ENCODE measurements at places on chromosomes 5 and 9. TPM values are rescaled to one million over a fixed set of nuclear protein-coding genes. Genes with fewer than 3 reads are reported as not detected.

GLDC gene
- total RNA-seq: 0.27 TPM

PTRH1 gene
- total RNA-seq: 21.6 TPM

IL5 gene
- not detected for total RNA-seq

LRRTM2 gene
- total RNA-seq: not detected

PCDHB5 gene
- total RNA-seq: not detected

TRUB2 gene
- 104 TPM for total RNA-seq

CNTLN gene
- total RNA-seq: 0.04 TPM

GMCL2 gene
- not detected for total RNA-seq

GPRIN1 gene
- 10.7 TPM for total RNA-seq

FXN gene
- total RNA-seq: 39.5 TPM

DNA sequence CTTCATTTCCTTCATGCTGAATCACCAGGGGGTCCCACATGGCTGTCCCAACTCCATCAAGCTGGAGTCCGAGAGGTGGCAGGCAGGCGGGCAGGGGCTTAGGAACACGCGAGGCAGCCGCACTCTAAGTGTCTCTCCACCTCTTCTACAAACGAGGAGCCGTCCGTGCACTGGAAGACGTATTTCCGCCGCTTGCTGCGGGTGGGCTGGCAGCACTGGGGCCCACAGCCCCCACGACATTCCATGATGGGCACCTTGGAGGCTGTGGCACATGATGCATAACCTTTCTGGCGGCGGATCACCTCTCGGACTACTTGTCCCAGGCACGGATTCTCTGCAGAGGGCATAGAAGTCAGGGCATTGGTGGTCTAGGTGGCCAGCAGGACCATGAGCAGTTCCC is 87.2 kb upstream of the PANK3 start:
- H3K36me3 ChIP-seq: no peaks in the 10 kb centered on the region
- H3K27me3 ChIP-seq: peaks cover 32% of the 10 kb centered on the region
- peaks cover 5% of the 10 kb centered on the region for H3K4me1 ChIP-seq
- H3K4me3 ChIP-seq: no peak overlapping the region

GRCh38 chr5:116626945-116627679 is 52.5 kb upstream of the SEMA6A start:
- DNase-seq: no peak
- no peak overlapping the region for H3K27ac ChIP-seq
- H3K27me3 ChIP-seq: no peaks in the 10 kb centered on the region

GRCh38 chr5:95935553-95936100 is 26.0 kb downstream of the ELL2 start:
- H3K4me1 ChIP-seq: peaks cover 9% of the 10 kb centered on the region
- no peaks in the 10 kb centered on the region for H3K27me3 ChIP-seq
- H3K4me3 ChIP-seq: no peak overlapping the region
- no peak overlapping the region for H3K27ac ChIP-seq

DNA sequence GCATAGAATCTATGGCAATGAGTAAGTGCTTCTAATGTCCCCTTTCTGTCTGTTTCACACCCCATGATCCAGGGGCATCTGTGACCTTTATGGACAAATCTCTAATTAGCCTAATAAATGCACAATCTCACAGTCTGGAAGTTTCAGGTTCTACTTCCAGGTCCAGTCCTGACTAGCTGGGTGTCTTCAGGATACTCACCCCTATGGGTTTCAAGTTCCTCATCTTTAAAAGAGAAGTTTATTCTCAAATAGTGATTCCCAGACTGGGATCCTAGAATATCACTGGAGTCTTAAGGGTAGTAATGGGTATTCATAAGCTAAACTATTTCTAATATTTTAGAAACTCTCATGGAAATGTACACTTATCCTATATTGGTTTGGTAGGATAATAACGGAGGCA is 77.2 kb upstream of the ABCA1 start:
- no peak overlapping the region for H3K4me3 ChIP-seq
- H3K27ac ChIP-seq: no peak overlapping the region
- no peak for DNase-seq
- no peaks in the 10 kb centered on the region for H3K27me3 ChIP-seq

- H3K4me1 ChIP-seq: no peaks in the 10 kb centered on the region
- no peaks in the 10 kb centered on the region for H3K27me3 ChIP-seq
- no peak for DNase-seq
- no peaks in the 10 kb centered on the region for H3K36me3 ChIP-seq
- H3K27ac ChIP-seq: no peak overlapping the region
- H3K4me3 ChIP-seq: no peak overlapping the region
Observed at GRCh38 chr5:58988938-58989337, 406.1 kb downstream of the RAB3C start.

DNA sequence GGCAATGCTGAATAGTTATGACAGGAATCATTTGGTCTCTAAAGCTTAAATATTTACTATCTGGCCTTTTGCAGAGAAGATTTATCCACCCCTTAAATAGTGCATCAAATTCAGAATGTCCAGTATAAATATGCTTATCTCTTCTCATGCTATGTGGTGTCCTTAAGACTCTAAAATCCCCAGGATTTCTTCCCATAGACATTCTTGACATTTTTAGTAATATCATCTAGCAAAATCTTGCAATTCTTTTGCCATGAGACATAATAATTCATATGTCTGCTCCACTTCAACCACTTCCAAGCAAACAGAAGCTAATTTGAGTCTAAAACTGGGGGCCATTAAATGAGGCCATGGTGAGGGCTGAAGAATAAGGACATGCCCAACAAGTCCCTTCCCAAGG is 1923.4 kb upstream of the CDH9 start:
- DNase-seq: no peak
- H3K4me1 ChIP-seq: no peaks in the 10 kb centered on the region
- H3K4me3 ChIP-seq: no peak overlapping the region
- no peaks in the 10 kb centered on the region for H3K36me3 ChIP-seq
- H3K27me3 ChIP-seq: no peaks in the 10 kb centered on the region
- no peak overlapping the region for H3K27ac ChIP-seq

GRCh38 chr9:28916348-28916747 is 1343.1 kb upstream of the C9orf72 start:
- no peaks in the 10 kb centered on the region for H3K4me1 ChIP-seq
- no peaks in the 10 kb centered on the region for H3K36me3 ChIP-seq
- no peaks in the 10 kb centered on the region for H3K27me3 ChIP-seq
- DNase-seq: no peak
- H3K27ac ChIP-seq: no peak overlapping the region
- H3K4me3 ChIP-seq: no peak overlapping the region

DNA sequence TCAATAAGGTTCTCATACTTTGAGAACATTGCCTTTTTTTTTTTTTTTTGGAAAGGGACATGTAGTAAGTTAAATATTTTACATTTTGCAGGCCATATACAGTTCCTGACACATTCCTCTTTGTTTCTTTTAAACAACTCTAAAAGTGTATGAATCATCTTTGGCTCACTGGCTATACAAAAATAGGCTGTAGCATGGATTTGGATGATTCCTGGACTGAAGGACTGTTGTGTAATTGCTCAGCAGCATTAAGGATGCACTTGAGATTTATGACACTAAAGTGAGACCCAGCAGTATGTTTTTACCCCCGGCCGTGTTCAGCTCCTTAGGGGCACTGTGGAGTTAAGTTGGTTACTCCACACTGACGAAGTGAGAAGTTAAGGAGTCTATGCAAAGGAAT is 41.3 kb downstream of the VPS13A start:
- no peaks in the 10 kb centered on the region for H3K4me1 ChIP-seq
- DNase-seq: no peak
- peaks cover 22% of the 10 kb centered on the region for H3K36me3 ChIP-seq
- H3K4me3 ChIP-seq: no peak overlapping the region
- no peaks in the 10 kb centered on the region for H3K27me3 ChIP-seq

DNA sequence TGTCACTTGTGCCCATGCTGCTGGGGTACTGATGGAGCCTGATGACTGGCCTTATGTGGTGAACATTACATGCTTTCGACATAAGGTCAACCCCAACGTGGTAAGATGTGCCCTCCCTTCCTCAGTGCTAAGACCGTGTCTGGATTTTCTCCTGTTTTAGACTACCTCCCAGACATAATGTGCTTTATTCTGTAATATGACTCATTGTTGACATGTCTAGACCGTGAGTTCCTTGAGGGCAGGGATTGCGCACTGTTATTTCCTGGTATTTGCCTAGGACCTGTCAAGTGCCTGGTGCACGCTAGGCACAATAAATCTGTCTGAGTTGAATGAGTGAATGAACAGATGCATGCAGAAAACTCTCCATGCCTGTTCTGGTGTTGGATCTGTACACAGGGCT is 346.0 kb downstream of the KDM4C start:
- no peak for DNase-seq
- H3K4me3 ChIP-seq: no peak overlapping the region
- no peak overlapping the region for H3K27ac ChIP-seq
- peaks cover 6% of the 10 kb centered on the region for H3K36me3 ChIP-seq
